Activated T-helper 1 cell treated with Interleukin-2 at 50 U/mL for 16 hours (primary cell): ENCODE measurements at places on chromosomes 12 and 14.

GRCh38 chr14:74841230-74842207 is 34.4 kb downstream of the PROX2 start:
- no peak for DNase-seq

GRCh38 chr12:88579161-88579517 is 1.1 kb downstream of the KITLG start:
- DNase-seq = no peak

GRCh38 chr12:54385251-54385914 is 850 bp upstream of the ZNF385A start:
- no peak for DNase-seq

- DNase-seq = no peak
Measured at GRCh38 chr12:45669093-45669492, 60.4 kb upstream of the ARID2 start.

DNA sequence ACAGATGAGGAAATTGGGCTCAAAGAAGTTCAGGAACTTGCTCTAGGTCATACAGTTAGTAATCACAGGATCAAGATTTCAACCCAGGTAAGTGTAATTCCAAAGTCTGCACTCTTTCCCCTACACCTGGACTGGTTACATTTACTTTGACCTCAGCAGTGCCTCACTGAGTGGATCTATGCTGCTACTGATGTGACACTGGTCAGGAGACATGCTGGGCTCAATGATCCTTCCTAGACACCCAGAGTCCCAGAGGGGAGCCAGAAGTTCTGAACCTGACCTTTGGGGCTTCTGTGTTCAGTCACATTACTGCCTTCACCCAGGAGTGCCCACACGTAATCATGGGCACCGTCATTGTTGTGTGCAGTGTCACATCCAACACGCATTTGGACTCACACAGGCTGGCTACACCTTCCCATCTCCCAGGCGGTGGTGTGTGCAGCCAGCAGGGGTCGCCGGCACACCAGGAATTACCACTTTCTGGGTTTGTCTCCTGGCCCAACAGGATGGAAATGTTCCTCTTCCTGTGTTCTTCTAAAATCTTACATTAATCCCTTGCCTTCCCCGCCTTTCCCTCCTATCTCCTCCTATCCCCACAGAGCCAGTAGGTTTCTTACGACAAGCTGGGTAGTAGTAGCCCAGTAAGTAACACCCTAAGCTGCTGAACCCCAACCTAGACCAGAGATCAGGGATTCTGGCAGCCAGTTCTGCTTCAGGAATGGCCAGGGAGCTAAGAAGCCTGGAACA is 25.6 kb downstream of the CALCOCO1 start:
- peak; percentile 56 for DNase-seq
